Right kidney (tissue), 9 donors: ENCODE measurements at places on chromosomes 2 and 18.

- no peak for DNase-seq
Observed at GRCh38 chr2:232913903-232914302, 43.8 kb downstream of the SNORC start.

- no peak for DNase-seq
Observed at GRCh38 chr2:95530734-95531133, 46.2 kb upstream of the TRIM43B start.

GRCh38 chr2:191410646-191411436 lies 165.6 kb downstream of the MYO1B start:
- DNase-seq = no peak

- no peak for DNase-seq
Observed at GRCh38 chr18:78757014-78757413, 222.6 kb upstream of the SALL3 start.

DNA sequence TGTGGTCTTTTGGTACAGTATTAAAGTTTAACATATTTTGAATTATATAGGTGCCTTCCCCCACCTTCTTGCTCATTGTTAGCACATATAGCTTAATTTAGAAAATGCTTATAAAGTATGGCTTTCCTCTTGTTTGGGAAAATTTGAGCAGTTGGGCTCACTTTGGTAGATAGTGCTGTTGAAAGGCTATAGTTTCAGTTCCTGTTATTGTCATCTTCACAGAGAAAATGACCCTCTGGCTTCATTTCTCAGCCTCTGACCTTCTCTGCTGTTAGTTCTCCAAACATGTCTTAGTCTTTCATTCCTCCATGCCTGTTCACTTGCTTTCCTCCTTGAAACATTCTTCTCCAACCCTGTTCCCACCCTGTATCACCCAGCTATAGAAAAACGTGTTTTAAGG lies 200.6 kb downstream of the WDR7 start:
- no peak for DNase-seq

DNA sequence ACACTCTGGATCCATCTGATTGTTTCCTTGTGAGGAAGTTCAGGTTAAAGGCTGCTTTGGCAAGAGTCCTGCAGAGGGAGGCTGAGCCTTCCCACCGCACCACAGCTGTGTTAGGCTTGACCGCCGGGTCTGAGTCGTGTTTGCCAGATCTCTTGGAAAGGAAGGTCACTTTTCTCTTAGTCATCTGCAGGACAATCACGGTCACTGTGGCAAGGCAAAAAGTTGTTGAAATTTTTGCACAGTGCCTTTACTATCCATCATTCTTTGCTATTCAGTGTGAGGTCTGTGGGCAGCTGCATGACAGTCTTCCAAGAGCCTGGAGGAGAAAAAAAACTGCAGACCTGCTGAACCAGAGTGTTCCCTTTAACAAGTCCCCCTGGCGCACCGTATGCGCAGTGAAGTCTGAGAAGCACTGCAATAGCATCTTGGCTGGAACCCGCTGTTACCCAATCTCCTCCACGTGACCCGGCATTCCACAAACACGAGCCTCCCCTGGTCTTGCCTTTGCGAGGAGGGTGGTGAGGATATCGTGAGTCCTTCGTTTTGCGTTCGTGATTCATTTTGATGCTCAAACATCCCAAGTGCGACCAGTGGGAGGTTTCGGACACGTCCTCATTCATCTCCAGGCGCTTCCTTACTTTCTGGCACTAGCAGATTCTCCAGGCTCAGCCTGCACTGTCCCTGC lies 23.0 kb downstream of the BIN1 start:
- peak; percentile 55 for DNase-seq

DNA sequence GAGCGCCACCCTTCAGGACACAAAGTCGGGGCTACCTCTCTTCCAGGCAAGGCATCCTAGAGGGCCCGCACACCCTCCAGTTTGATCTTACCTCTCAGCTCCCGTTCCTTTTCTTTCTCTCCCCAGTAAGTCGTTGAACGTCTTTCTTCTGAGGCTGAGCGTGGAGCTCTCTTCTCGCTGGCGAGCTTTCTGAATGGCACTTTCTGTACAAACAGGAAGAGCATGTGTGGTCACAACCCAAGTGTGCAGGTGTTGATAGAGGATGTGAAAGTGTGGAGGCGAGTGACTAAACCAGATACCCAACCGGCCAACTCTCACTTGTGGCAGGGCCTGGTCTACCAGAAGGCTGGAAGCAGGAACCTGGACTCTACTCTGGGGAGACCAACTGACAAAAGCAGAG lies at the start of gene AFF3:
Gene AFF3, minus strand, starts transcription at position 198 of the 400 bp plus-strand sequence. CDS start 38,136 bp downstream, outside the sequence.
- no peak for DNase-seq
